ENCODE measurements at places on chromosomes 3 and 15.

- no peak for DNase-seq
Measured at GRCh38 chr3:175836617-175837016, 977.5 kb downstream of the NAALADL2 start.

GRCh38 chr15:69167218-69167846 lies 6.9 kb downstream of the GLCE start:
- DNase-seq, result no peak

DNA sequence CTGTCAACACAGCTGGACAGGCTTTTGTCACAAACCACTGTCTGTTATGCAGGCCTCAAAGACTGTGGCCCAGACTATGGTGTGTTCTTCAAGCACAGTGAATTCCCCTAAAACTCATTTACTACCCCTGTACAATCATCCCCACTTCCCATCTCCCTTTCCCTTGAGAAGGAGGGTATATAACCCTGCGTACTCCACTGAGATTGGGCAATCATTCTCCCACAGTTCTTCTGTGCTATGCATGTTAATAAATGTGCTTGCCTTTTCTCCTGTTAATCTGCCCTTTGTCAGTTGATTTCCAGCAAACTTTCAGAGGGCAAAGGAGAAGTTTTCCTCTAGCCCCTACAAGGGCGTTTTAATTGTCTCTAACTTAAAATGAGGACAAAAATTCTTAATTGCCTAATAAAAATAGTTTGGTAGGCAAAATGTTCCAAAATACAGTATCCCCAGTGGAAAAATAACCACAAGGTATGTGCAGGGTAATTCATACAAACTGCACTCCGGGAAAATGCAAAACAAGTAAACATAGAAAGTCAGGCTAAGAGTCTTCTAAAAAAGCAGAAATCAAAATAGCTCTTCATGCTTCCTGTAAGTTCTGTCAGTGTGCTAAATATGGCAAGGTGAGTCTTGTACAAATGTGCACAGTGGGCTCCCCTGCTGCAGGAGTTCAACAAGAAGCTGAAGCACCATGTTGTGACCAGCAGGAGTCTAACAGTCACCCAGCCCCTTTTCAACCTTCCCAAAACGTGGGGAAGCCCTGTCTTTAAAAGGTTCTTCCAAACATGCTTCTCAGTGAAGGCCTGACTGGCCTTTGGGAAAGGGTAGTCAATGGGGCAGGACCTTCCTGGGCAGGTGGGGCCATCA lies 10.2 kb downstream of the ATP10A start:
- DNase-seq, result no peak

DNA sequence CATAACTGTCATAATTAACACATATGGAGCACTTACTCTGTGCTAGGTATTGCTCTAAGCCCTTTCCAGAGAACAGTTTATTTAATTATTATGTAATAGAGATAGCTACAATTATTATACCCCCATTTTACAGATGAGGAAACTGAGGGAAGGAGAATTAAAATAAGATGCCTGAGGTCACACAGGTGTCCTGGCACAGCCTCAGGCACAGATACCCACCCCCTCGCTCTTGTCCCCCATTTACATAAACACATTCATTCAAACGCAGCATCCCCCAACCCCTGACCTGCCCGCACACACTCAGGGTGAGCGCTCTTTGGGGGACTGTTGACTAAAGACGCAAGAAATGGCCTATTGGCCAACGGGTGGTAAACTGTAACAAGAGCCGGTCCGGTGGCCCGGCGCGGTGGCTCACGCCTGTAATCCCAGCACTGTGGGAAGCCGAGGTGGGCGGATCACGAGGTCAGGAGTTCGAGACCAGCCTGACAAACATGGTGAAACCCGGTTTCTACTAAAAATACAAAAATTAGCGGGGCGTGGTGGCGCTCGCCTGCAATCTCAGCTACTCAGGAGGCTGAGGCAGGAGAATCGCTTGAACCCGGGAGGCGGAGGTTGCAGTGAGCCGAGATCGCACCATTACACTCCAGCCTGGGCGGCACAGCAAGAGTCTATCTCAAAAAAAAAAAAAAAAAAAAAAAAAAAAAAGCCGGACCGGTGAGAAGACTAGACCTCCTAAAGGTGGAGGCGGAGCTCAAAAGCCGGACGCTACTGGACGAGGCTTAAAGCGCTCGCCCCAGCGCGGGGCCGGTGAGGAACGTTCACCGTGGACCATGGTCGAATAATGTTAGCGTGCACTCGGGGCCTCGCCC lies 1.9 kb upstream of the ISL2 start:
- no peak for DNase-seq

DNA sequence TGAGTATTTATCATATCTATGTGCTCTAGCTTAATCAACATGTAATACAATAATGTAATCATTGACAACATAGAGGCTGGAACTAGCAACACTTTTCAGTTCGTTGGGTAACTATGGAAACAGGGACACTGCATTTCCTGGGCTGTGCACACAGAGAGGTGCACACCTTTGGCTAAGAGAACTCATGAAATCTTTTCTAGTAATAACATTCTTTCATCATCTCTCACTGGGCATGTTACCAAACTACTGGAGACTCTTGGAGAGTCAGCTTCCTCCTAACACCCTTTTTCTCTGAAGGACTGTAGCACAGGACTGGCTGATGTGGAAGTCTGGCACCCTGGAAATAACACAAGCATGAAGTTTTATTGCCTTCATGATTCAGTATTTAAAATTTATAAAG lies 135.6 kb downstream of the KCNMB2 start:
- DNase-seq, result no peak

DNA sequence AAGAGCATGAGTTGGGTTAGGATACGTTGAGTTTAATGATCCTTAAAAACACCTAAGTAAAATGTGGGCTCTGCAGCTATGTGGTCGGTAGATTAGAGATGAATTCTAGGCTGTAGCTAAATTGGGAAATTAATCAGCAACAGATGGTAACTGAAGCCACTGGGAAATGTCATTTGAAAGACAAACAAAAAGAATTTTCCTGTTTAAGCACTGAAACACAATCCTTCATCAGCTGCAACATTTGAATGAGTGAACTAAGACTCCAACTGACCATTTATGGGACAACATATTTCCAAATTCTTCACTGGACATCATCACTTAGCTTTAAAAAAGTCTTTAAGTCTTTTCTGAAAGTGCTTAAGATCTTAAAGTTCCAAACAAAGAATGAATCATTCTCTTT lies 226.9 kb downstream of the ZNF385D start:
- no peak for DNase-seq

DNA sequence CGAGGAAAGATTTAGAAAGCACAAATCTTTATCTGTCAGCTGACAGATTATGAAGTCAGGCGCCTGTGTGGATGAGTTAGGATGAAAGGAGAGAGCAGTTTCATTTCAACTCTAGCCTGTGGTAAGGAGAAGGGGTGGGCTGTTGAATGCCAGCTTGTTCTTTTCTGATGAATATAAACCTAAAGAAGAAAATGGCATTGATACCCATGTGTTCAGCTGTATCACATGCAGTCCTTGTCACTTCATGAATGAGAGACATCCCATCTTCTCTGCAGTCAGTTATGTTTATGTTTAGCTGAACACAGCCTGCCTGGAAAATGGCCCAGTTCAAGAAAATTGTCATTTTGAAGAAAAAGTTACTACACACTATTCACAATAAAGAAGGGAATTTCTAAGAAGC lies 345.7 kb upstream of the RBMS3 start:
- DNase-seq, result no peak

DNA sequence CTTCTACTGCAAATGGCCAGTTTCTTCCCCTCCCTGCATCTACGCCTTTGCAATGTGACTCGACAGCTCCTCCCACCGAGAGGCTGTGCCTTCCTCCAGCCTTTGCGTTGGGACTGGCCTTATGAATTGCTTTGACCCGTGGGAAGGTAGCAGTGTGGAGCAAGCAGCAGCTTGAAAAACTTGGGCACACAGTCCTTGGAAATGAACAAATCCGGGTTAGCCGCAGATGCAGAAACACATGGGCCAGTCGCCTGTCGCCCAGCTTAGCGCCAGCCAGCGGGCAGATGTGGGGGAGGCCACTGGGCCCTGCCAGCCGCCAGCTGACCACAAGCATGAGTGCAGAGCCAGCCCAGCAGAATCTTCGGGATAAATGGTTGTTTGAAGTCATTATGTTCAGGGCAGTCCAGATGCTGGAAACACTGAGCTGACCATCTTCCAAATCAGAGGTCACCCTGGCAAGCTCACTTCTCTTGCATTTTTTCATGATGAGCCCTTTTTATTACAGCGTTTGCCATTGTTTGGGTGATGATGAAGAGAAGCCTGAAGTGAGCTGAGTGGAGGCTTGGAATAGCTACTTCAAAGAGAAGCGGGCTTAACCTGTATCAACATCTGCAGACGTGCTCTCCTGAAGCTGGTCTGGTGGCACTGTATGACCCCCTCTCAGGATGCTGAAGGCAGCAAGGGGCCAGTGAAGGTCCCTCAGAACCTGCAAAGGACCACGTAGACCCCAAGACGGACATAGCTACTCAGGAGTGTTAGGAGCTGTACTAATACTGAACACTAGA lies 9.8 kb downstream of the SELENOS start:
- DNase-seq, result no peak

DNA sequence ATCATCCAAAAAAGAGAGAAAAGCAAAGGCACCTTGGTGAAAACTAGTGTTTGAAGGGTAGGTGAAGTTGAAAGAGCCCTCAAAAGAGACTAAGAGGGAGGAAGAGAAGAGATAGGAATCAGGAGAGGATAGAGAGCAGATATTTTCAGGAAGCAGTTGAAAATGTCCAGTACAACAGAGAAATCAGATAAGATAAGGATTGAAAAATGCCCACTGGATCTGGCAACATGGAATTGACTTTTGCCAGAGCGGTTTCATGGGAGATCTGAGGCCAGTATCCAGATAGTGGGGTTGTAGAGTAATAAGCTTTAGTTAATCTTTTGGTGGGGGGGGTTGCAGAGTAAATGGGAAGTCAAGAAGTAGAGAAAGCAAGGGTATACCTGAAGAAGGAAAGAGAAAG lies 337.4 kb downstream of the IL5RA start:
- DNase-seq, result no peak

DNA sequence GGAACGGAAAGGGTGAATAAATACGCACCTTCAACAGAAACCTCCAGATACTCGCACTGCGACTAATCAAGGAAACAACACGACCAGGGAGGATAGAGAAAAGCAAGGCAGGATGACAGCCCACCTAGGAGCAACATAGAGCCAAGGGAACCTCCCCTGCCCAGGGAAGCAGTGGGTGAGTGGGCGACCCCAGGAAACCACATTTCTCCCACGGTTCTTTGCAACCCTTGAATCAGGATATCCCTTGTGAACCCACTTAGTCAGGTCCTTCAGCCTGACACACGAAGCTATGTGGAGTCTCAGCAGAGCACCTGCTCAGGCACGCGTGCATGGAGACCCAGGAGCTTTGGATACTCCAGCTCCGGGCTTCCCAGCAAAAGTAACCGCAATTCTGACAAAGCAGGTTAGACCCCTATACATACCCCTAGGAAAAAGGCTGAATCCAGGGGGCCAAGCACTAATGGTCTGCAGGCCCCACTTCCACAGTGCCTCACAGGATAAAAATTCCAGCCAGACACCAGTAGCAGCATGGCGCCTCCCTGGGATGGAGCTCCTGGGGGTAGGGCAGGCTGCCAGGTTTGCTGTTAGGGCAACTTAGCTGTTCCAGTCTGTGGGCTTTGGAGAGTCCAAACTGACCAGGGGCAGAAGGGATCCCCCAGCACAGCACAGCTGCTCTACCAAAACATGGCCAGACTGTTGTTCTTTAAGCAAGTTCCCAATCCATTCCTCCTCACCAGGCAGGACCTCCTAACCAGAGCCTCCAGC lies 38.4 kb upstream of the PXYLP1 start:
- no peak for DNase-seq

DNA sequence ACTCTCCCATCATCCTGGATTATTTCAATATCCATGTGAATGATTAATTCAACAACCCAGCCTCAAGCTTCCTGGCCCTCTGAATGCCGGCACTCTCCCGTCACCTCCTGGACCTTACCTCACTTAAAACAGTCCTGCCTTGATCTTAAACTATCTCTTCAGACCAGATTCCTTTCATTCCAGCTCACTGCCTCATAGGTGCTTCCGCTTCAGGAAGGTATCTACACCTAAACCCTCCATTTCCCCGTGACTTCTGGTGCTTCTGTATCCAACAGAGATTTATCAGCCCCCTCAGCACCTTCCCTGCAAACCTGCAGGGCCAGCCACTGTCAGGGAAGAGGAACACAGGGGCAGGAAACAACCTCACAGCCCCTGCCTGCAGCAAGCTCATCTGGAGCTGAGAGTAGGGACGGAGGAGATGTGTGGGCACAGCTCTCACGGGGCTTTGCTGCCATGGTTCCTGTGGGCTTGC lies 98.9 kb upstream of the TJP1 start:
- no peak for DNase-seq

- DNase-seq, result no peak
Measured at GRCh38 chr3:24149032-24149431, 203.9 kb downstream of the NR1D2 start.

GRCh38 chr3:119562307-119562961 lies 3.0 kb upstream of the CD80 start:
- no peak for DNase-seq

- no peak for DNase-seq
Measured at GRCh38 chr15:88083811-88084760, 172.5 kb downstream of the NTRK3 start.

- DNase-seq, result no peak
Measured at GRCh38 chr15:74397239-74398068, 30.0 kb upstream of the CYP11A1 start.

DNA sequence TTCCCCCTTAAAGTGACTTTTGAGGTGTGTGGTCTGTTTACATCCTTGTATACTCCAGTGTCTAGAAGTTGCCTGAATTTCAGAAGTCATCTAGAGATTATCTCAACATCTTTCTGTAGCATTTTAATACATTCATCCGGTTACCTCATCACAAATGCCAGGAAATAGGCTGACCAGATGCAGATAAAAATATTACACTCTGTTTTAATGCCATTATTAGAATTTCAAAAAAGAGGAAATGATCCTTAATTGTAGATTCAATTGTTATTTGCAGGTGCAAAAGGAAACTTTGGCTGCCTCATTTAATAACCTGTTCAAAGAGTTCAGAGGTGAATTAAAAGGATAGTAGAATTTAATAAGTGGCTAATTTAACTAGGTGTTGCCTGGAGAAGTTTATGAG lies 290.9 kb downstream of the C3orf38 start:
- DNase-seq, result no peak

- no peak for DNase-seq
Measured at GRCh38 chr15:39914977-39915376, 5.1 kb downstream of the GPR176 start.

DNA sequence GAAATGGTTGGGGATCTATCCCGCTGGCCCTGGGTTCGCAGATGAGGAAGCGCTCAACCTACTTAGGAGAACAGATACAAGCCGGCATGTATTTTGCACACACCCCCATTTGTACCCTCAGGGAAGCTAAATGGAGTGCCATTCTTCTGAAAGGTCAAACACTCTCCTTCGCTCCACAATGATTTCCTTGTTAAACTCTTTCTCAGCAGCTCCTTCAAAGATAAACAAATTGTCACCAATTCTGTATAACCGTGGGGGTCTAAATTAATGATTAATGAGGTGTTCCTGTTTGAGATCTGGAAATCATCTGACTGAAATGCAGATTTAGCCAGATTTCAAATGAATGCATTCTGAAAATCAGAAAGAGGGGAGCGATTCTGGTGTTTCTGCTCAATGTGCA lies 124.0 kb downstream of the MEGF11 start:
- no peak for DNase-seq

Data from right lobe of liver (tissue), 6 donors.